ENCODE measurements at places on chromosomes 4 and X. TPM values are rescaled to one million over a fixed set of nuclear protein-coding genes. Genes with fewer than 3 reads are reported as not detected.

GRCh38 chrX:129115104-129115503 lies 408.2 kb downstream of the SMARCA1 start:
- peaks cover 12% of the 10 kb centered on the region for H3K4me1 ChIP-seq
- peak; percentile 82 for DNase-seq
- no peak overlapping the region for H3K4me3 ChIP-seq
- H3K27me3 ChIP-seq, result no peaks in the 10 kb centered on the region

Gene CDX4
- 0.50 TPM for total RNA-seq

- no peaks in the 10 kb centered on the region for H3K4me1 ChIP-seq
- H3K27ac ChIP-seq, result no peak overlapping the region
- H3K36me3 ChIP-seq, result no peaks in the 10 kb centered on the region
- DNase-seq, result peak; percentile 38
- no peak overlapping the region for H3K4me3 ChIP-seq
Measured at GRCh38 chrX:108811891-108812290, 75.5 kb upstream of the IRS4 start.

DNA sequence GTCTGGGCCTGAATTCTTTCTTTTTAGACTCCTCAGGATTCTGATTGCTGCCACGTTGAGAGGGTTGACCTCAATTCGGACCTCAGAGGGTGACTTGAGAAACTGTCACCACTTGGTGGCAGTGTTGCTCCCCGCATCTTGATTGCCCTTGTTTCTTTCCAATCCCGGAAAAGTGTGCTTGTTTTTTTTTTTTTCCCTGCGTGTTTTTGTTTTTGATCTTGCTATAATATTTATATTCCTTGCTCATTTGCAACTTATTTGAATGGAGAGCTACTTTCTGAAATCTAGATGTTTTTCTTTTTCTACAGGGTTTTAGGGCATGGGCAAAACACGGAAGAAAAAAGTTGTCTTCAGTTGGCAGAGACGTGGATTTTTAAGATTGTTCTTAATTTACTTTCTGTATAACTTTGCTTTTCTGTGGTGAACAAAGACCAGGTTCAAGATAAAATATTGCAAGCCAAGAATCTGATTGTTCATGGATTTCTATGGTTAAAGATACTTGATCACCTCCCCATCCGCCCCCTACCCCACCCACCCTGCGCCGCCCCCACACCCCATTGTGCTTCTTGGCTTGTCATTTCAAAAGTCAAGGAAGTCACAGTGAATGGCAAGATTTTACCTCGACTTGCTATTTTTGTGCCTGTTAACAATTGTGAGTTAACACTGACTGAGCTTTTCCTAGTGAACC lies 102.0 kb downstream of the PTTG2 start:
- peak; percentile 88 for DNase-seq
- H3K27me3 ChIP-seq, result no peaks in the 10 kb centered on the region
- H3K4me3 ChIP-seq, result no peak overlapping the region
- no peak overlapping the region for H3K27ac ChIP-seq
- H3K4me1 ChIP-seq, result no peaks in the 10 kb centered on the region

- H3K36me3 ChIP-seq, result no peaks in the 10 kb centered on the region
- no peaks in the 10 kb centered on the region for H3K27me3 ChIP-seq
- H3K4me1 ChIP-seq, result peaks cover 26% of the 10 kb centered on the region
- peak overlapping the region; percentile 86 for H3K27ac ChIP-seq
Measured at GRCh38 chrX:46953597-46953996, 41.4 kb downstream of the JADE3 start.

DNA sequence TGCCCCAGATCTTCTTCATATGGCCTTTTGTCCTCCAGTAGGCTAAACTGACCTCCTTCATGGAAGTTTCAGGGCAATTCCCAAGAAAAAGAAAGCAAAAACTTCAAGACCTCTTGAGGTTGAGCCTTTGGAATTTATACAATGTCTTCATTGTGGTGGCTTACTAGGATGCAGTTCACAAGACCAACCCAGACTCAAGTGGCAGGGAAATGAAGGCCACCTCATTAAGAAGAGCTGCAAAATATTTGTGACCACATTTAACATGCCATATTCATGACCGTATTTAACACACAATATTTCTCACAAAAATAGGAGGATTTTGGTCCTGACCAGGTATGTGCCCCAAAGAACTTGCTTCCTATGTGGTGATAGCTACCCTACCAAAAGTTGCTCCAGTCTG lies 605.5 kb upstream of the PITX2 start:
- H3K4me3 ChIP-seq, result no peak overlapping the region
- no peaks in the 10 kb centered on the region for H3K27me3 ChIP-seq
- no peak overlapping the region for H3K27ac ChIP-seq
- DNase-seq, result no peak
- no peaks in the 10 kb centered on the region for H3K36me3 ChIP-seq

DNA sequence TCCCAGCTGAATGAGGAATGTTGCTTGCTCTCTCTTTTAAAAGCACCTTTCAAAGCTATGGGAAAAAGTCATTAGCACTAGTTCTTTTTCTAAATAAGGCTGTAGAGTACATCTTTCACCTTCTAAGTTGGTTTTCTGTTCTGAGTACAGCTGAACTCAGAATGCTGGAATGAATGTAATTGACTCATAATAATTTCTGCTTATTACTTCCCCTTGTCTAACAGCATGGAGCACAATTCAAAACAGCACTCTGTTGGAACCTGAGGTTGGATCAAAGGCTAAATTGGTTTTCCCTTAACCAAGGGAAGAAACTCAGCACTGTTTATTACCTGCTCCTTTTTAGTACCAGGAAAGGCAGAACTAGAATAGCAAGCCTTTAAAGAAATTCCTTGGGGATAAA lies 33.5 kb upstream of the CYP2U1 start:
- no peaks in the 10 kb centered on the region for H3K36me3 ChIP-seq
- H3K4me3 ChIP-seq, result no peak overlapping the region
- peaks cover 5% of the 10 kb centered on the region for H3K4me1 ChIP-seq

Gene FAM50A
- 23.9 TPM for total RNA-seq

GRCh38 chrX:119008110-119008744 lies 33.8 kb downstream of the LONRF3 start:
- no peaks in the 10 kb centered on the region for H3K27me3 ChIP-seq
- peak; percentile 49 for DNase-seq
- no peaks in the 10 kb centered on the region for H3K36me3 ChIP-seq
- no peak overlapping the region for H3K4me3 ChIP-seq
- H3K27ac ChIP-seq, result no peak overlapping the region
- no peaks in the 10 kb centered on the region for H3K4me1 ChIP-seq

- H3K27ac ChIP-seq, result no peak overlapping the region
- peaks cover 4% of the 10 kb centered on the region for H3K4me1 ChIP-seq
- H3K36me3 ChIP-seq, result no peaks in the 10 kb centered on the region
Measured at GRCh38 chrX:48940404-48940955, 16.9 kb downstream of the OTUD5 start.

DNA sequence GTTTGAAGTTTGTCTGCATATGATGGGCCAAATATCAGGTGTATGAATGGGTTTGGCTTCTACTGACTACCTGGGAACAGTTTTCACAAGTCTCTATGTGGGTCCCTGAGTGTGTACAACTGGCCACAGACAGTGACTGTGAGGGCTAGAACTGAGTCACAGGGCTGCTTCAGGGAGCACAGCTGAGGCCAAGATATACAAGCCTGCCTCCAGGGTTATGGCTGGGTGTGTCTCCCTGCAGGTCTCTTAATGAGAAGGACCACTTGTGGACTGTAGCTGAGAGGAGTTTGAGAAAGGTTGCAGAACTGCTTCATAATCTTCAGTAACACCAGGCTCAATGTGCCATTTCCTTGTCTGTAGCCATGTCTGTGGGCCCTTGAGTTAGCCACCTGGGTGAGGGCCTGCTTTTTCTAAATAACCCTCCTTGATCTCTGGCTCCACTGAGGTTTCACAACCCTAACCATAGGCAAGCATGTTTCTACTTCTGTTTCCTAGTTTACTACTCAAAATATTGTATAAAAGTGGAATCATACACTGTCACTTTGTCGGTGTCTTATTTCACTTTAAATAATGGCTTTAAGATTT lies 81.3 kb downstream of the ZNF732 start:
- no peaks in the 10 kb centered on the region for H3K27me3 ChIP-seq
- no peaks in the 10 kb centered on the region for H3K36me3 ChIP-seq

DNA sequence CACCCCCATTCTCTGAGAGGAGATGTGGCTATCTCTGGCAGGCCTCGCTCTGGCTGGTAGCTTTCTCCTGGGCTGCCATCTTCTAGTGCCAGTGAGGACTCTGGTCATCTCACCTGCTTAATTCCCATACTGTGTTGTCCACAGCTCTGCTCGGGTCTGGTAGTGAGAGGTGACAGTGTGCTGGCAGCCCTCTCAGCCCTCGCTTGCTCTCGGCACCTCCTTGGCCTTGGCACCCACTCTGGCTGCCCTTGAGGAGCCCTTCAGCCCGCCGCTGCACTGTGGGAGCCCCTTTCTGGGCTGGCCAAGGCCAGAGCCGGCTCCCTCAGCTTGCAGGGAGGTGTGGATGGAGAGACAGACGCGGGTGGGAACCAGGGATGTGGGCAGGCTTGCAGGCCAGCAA lies 52.7 kb downstream of the CPLX1 start:
- H3K36me3 ChIP-seq, result peaks cover 24% of the 10 kb centered on the region
- DNase-seq, result no peak
- no peak overlapping the region for H3K4me3 ChIP-seq
- no peaks in the 10 kb centered on the region for H3K27me3 ChIP-seq
- H3K4me1 ChIP-seq, result no peaks in the 10 kb centered on the region

Gene PTPN13
- total RNA-seq, result 49.9 TPM

GRCh38 chr4:41181037-41181436 lies 33.3 kb downstream of the APBB2 start:
- no peak overlapping the region for H3K4me3 ChIP-seq
- DNase-seq, result no peak
- no peaks in the 10 kb centered on the region for H3K36me3 ChIP-seq

DNA sequence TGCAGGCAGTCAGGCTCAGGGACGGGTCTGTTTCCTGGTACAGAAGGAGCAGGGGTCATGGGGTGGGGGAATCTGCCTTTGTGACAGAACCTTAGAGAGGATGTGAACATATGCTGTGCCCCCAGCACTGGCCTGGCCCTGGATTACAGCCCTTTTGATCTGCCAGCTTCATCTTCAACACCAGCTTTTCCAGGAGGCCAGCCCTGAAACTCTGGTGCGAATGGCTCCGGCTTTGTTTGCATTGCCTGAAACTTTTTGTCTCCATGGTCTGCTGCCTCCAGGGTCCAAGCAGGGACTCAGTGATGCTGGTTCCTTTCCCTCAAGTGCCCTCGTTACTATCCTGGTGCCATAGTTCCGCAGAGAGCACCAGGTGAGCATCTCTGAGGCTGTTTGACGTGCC lies 2.1 kb downstream of the CNGA2 start:
- DNase-seq, result no peak
- no peaks in the 10 kb centered on the region for H3K4me1 ChIP-seq
- H3K4me3 ChIP-seq, result no peak overlapping the region
- no peaks in the 10 kb centered on the region for H3K36me3 ChIP-seq
- H3K27me3 ChIP-seq, result no peaks in the 10 kb centered on the region
- H3K27ac ChIP-seq, result no peak overlapping the region

DNA sequence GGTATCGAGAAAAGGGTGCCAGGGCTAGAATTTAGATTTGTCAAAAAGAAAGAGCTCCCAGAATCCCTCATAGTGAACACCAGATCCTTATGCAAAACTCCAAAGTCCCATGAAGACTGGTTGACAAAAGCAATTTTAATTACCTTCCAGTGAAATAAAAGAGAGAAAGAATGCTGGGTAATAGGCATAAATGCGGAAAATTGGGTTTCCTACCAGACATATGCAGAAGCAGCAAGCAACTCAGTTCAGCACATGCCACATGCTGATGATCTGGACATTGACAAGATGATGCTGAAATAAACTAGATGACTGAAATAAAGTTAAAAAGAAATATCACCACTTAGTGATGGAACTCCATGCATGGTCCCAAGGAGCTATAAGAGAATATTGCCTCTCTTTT lies 83.9 kb downstream of the KCNIP4 start:
- no peaks in the 10 kb centered on the region for H3K36me3 ChIP-seq
- no peak for DNase-seq
- no peak overlapping the region for H3K4me3 ChIP-seq
- H3K4me1 ChIP-seq, result peaks cover 9% of the 10 kb centered on the region
- no peaks in the 10 kb centered on the region for H3K27me3 ChIP-seq

DNA sequence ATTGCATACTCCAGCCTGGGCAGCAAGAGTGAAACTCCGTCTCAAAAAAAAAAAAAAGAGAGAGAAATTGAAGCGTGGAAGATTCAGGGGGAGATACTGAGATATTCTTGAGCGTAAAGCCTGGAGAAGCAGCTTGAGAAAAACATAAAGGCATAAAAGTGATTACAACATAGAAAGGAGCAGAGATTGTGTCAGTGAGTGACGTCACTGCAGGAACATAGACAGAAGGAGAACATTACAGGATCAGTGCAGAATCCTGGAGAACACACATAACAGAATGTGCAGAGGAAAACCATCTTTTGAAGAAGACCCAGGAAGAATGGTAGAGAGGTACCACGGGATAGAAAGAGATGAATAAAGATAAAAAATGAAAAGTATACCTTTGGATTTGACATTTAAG lies 147.0 kb downstream of the APBB2 start:
- H3K4me1 ChIP-seq, result peaks cover 25% of the 10 kb centered on the region
- H3K27me3 ChIP-seq, result no peaks in the 10 kb centered on the region
- no peak overlapping the region for H3K27ac ChIP-seq
- H3K4me3 ChIP-seq, result no peak overlapping the region
- no peaks in the 10 kb centered on the region for H3K36me3 ChIP-seq
- DNase-seq, result no peak

GRCh38 chrX:29662759-29663503 lies 552.4 kb upstream of the MAGEB2 start:
- no peak overlapping the region for H3K27ac ChIP-seq
- H3K4me1 ChIP-seq, result no peaks in the 10 kb centered on the region
- no peak overlapping the region for H3K4me3 ChIP-seq
- no peaks in the 10 kb centered on the region for H3K36me3 ChIP-seq

GRCh38 chrX:97622111-97622510 lies 738.4 kb downstream of the RPA4 start:
- H3K36me3 ChIP-seq, result no peaks in the 10 kb centered on the region
- no peak for DNase-seq
- no peaks in the 10 kb centered on the region for H3K27me3 ChIP-seq
- no peak overlapping the region for H3K4me3 ChIP-seq

Gene ALB
- total RNA-seq, result not detected

Gene TREX2
- total RNA-seq, result 1.7 TPM

Gene QRFPR
- total RNA-seq, result 1.3 TPM

- no peak overlapping the region for H3K27ac ChIP-seq
- no peak overlapping the region for H3K4me3 ChIP-seq
- DNase-seq, result no peak
- no peaks in the 10 kb centered on the region for H3K27me3 ChIP-seq
- H3K36me3 ChIP-seq, result no peaks in the 10 kb centered on the region
Measured at GRCh38 chr4:158837527-158838141, 68.8 kb downstream of the FNIP2 start.

GRCh38 chrX:48910926-48911411 lies 477 bp downstream of the SLC35A2 start:
- peaks cover 14% of the 10 kb centered on the region for H3K4me1 ChIP-seq
- H3K4me3 ChIP-seq, result peak overlapping the region; percentile 71
- no peak overlapping the region for H3K27ac ChIP-seq

- no peaks in the 10 kb centered on the region for H3K36me3 ChIP-seq
- H3K4me1 ChIP-seq, result peaks cover 25% of the 10 kb centered on the region
- H3K27me3 ChIP-seq, result peaks cover 25% of the 10 kb centered on the region
- peak overlapping the region; percentile 92 for H3K4me3 ChIP-seq
Measured at GRCh38 chr4:141132709-141133145, 542 bp downstream of the RNF150 start.

GRCh38 chrX:17456526-17456925 lies 81.5 kb downstream of the NHS start:
- no peak overlapping the region for H3K4me3 ChIP-seq
- no peaks in the 10 kb centered on the region for H3K27me3 ChIP-seq
- DNase-seq, result no peak
- H3K4me1 ChIP-seq, result no peaks in the 10 kb centered on the region
- no peaks in the 10 kb centered on the region for H3K36me3 ChIP-seq
- no peak overlapping the region for H3K27ac ChIP-seq

Measured in GM23338 (cell line).